ENCODE measurements at places on chromosomes 7 and 10.

DNA sequence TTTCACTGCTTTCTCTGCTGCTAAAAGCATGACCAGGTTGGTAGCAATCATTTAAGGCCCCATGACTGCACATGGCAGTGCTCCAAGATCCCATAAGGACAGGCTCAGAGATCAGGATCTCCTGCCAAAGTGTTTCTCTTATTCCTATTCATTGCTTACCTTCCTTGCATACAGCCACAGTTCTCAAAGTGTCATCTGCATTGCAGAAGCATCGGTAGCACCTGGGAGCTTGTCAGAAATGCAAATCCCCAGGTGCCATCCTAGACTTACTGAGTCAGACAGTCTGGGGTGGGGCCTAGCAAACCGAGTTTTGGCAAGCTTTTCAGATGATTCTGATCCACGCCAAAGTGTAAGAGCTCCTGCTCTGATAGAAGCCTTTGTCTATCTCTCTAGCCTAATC lies 489.0 kb upstream of the AUTS2 start:
- no peak for DNase-seq

DNA sequence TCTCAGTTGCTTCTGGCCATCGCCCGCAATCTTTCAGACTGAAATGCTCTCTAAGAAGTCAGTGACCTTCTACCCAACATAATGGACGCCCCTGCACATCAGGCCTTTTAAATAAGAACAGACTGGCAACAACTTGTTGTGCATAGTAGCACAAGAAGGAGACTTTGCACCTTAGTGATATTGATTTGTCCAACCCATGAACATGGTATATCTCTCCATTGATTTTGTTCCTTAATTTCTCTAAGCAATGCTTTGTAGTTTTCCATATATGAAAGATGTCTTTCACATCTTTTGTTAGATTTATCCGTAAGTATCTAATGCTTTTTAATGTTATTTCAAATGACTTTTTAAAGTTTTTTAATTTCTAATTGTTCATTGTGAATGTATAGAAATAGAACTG lies 4.3 kb downstream of the IL15RA start:
- no peak for DNase-seq

GRCh38 chr10:78747401-78748234 lies 321.1 kb upstream of the ZMIZ1 start:
- DNase-seq: no peak

DNA sequence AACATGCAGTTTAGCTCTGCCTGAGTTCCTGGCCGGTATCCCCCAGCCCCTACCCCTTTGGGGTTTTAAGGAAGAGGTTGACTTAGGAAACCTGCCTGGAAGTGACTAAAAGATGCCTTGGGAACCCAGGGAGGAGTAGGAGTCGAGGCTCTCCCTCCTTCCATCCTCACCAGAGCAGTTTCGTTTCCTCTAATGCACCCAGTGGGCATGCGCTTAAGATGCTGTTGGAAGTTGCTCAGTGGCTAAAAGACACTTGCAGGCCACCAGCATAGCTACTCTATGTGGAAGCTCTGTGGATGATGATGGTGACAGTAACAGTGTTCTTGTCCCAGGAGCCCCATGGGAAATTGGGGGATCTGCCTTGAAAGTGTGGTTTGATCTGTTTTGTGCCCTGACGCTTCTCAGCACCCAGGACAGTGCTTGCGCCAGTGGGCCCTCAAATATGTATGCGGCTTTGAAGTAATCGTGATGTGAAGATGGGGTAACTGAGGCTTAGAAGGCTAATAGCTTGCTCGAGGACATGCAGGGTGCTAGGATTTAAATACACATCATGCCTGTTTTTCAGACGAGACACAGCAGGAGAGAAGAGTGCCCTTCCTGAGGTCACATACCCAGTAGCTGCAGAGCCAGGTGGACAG lies 32.0 kb downstream of the TBATA start:
- no peak for DNase-seq

- no peak for DNase-seq
Measured at GRCh38 chr10:116274064-116274904, 1.3 kb upstream of the GFRA1 start.

GRCh38 chr10:88190123-88190522 lies 326.7 kb downstream of the PTEN start:
- no peak for DNase-seq

Measured in chondrocyte (in vitro differentiated cells).